ENCODE measurements at places on chromosomes 16 and 17.

- peak; percentile 49 for DNase-seq
Observed at GRCh38 chr17:8056232-8056975, 17.5 kb downstream of the ALOX15B start.

GRCh38 chr17:20263595-20263994 is 203.7 kb downstream of the LGALS9B start:
- DNase-seq, result peak; percentile 68

- DNase-seq, result no peak
Observed at GRCh38 chr16:23255000-23255399, 47.1 kb upstream of the SCNN1B start.

DNA sequence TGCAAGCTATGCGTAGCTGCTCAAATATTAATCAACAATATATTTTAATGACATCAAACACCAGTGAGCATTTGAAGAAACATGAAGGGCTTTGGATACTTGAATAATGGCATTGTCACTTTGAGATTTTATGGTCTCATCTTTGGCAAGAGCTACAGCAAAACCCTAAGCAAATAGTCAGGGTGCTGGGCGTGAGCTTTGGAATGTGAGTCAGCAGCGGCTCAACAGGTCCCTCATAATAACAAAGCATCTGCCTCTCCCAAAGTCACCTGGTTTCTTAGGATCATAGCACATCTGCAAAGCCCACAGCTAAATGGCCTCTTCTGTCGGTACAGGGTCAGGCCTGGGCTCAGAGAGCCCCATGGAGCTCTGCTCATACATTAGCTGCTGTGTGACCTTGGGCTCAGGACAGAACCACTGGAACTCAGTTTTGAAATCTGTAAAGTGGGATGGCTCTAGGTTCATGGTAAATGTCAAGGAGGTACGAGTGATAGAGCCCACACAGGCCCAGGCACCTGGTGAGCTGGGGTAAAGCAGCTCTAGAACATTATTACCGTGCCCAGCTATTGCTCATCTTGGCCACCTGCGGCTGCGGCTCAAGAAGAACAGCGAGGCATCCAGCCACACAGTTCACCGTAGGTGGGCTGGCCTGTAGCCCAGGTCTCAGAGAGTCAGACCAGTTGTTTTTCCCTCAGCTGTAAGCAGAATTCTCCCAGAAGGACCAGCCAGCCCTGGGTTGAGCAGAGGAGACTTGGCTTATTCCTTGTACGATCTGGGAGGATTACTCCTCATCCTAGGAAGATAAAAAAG is 544.5 kb upstream of the CDH11 start:
- DNase-seq, result no peak

DNA sequence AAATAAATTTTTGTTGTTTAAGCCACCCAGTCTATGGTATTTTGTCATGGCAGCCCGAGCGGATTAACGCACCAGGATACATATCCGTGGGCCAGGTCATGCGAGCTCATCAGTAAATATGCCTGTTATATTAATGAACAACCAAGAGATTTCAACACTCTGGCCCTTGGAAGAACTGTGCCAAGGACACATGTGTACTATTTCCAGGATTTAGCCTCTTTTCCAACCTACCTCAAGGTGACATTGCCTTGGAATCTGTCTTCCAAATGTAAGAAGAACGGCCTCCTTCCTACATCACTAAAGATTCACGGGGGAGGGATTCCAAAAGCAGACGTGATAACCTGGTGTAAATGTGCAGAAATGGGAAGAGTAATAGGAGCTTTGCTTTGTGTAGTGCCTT is 72.8 kb upstream of the DYNLRB2 start:
- DNase-seq, result no peak

DNA sequence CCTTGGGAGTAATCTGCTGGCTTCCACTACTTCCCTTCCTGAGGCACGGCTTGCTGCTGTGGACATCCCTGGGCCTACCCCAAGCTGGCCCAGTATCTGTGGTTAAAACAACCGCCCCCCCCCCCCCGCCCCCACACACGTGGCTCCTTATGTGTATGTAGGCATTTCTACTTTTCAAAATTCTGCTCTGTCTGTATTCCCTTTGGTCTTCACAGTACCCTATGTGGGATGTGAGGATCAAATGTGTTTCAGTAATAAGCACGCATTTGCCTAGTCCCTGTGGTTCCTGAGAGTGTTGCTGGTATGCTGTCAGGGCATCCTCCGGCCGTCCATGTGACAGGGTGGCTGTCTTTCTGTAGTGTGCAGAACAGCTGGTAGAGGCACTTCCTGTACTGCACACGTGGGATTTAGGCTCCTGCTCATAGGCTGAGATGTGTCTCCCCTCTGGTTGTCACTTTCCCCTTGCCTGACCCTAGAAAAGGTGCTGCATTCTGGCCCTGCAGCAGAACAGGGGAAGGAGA is 2.2 kb downstream of the NT5M start:
- peak; percentile 30 for DNase-seq

- DNase-seq, result no peak
Observed at GRCh38 chr16:88705076-88705684, 1.0 kb downstream of the RNF166 start.

- peak; percentile 42 for DNase-seq
Observed at GRCh38 chr17:78748730-78749317, 33.2 kb downstream of the CYTH1 start.

DNA sequence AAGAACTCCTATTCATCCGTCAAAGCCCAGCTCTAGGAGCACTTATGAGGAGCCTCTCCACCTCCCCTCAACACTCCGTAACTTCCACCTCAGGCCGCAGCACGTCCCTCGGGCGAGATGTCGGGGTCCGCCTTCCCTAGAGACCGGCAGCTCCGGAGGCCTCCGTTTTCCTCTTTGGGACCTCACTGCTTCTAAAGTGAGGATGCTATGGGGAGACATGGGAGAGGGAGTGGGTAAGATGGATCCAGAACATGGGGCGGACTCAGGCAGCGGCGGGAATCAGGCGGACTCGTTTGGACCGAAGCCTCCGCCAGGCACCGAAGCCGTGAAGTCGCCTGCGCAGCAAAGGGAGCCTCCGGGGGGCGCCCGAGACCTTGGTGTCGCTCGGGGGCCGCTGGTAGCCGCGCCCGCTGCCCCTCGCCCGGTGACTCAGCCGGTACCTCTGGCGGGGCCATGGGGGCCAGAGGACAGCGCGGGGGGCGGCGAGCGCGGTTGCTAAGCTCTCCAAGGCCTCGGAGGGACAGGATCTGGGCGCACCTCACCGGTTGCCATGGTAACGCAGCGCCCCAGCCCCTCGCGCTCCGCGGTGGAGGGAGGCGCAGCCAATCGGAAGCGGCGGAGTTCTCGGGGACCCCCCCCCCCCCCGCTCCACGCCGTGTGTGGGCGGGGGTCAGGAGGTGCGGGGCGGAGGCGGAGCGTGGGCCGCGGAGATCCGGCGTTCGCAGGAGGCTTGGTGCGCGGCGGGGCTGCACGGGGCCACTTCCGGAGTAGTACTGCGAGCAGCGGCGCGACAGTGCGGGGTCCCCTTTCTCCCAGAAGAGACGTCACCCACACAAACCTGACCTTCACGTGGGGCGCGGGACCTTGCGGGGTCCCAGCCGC is 1.3 kb upstream of the HIC1 start:
- peak; percentile 75 for DNase-seq

DNA sequence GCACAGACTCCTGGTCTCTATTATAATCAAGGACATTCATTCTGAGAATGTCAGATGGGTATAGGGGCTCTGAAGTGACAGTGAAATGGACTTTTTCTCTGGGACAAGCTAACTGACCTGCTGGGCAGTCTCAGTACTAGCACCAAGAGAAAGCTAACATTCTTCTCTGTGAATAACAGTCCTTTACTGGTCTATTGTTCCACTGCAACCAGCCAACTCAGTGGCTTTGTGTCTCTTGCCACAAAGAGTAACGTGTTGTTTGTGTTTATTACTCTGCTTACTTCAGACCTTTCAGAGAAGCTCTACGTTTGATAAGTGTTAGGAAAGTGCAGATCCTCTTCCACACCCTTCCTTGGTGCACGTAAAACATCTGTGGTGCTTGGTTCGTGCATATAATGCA is 61.5 kb upstream of the BCAR1 start:
- DNase-seq, result no peak

DNA sequence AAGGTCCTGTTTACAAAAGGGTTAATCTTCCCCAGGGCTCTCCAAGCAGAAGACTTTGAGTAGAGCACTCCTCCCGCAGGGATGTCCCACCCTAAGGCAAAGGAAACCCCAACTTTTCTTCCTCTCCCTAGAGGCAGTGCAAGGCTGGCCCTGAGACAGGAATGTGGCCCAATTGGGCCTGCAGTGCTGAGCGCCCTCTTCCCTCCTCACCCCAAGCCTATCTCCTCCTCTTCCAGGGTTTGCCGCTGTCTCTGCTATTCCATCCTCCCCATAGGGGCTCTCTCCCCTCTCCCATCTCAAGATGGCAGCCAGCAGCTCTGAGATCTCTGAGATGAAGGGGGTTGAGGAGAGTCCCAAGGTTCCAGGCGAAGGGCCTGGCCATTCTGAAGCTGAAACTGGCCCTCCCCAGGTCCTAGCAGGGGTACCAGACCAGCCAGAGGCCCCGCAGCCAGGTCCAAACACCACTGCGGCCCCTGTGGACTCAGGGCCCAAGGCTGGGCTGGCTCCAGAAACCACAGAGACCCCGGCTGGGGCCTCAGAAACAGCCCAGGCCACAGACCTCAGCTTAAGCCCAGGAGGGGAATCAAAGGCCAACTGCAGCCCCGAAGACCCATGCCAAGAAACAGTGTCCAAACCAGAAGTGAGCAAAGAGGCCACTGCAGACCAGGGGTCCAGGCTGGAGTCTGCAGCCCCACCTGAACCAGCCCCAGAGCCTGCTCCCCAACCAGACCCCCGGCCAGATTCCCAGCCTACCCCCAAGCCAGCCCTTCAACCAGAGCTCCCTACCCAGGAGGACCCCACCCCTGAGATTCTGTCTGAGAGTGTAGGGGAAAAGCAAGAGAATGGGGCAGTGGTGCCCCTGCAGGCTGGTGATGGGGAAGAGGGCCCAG is 1.0 kb downstream of the PRRT2 start:
- DNase-seq, result no peak

- DNase-seq, result no peak
Observed at GRCh38 chr17:6066183-6066948, 3.8 kb upstream of the WSCD1 start.

DNA sequence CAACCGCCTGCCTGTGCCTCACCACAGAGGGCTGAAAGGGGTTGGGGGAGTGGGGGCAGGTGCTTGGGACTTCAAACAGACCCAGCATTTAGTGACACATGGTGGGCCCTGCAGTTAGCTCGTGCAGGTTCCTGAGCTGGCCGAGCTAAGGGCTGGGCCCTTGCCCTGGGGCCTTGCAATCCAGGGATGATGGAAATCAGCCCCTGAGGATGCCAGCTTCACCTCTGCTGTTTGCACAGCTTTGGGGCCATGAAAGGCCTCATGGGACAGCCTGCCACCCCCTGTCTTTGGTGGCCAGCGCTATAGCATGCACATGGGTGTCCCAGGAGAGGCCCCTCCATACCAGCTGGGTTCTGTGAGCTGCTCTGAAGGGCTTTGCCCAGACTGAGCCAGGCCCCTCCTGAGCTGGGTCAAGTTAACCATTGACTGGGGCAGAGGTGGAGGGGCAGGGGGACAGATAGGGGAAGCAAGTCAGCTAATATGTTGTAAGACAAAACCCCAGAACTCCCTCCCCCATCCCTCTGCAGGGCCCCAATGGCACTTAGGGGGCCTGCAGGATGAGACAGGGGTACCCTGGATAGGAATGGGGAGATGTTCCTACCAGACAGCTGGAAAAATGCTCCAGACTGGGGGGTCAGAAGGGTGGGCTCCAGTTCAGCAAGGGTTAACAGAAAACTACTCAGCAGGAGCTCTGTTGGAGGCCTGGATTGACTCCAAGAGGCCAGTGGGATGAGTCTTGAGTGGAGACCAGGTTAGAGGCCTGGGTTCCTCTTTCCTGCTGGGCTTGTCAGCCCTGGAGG is 692 bp downstream of the PRR15L start:
- DNase-seq, result no peak

GRCh38 chr17:17395885-17396284 is 80.9 kb upstream of the MED9 start:
- DNase-seq, result no peak

DNA sequence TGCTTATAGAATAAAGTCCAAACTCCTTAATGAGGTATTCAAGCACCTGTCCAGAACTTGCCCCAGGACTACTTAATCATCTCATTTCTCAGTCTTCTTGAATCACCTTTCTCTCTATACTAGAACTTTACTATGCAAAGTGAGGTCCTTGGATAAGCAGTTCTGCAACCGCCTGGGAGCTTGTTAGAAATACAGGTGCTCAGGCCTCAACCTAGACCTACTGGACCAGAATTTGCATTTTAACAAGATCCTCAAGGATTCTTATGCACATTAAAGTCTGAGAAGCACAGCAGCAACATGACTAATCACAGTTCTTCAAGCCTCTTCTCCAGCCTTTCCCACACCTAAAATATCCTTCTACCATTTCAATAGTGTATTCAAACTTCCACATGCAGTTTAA is 61.7 kb downstream of the GRB7 start:
- DNase-seq, result no peak

DNA sequence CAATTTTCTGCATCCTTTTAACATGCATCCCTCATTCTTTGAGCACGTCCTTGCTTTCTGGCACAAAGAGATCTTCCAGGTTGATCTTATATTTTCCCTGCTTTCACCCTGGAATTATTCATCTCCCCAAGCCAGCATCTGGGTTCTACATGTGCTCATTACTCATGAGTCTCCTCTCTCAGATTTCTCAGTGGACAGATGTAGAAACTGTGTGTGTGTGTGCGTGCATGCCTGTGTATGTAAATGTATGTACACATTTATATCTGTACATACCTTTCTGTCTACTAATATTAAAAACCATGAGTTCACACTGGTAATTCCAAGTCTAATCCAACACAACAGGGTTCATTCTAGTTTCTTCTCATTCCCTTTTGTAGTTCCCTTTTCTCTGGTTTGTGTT is 41.9 kb upstream of the NSRP1 start:
- peak; percentile 23 for DNase-seq

DNA sequence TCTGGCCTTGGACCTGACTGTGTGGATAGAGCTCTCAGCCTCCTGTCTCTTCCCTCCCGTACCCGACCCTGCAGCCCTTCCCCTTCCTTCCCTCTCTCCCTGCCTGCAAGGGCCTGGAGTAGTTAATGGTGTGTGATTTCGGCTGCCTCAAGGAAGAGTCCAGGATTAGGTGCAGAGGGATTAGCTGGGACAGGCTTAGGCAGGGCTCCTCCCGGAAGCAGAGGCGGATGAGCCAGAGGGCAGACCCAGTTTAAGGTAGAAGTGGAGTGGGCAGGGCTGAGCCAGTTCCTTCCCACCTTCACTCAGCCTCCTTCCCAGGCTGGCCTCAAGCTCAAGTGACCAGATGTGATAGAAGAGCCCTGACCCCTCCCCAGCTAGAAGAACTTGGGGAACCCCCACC is 16.8 kb downstream of the GUCY2D start:
- no peak for DNase-seq

- no peak for DNase-seq
Observed at GRCh38 chr17:59666235-59666634, 41.0 kb downstream of the PTRH2 start.

Data from fibroblast of skin of right quadriceps (primary cell).